Adipocyte (in vitro differentiated cells): ENCODE measurements at places on chromosomes 12 and 14.

DNA sequence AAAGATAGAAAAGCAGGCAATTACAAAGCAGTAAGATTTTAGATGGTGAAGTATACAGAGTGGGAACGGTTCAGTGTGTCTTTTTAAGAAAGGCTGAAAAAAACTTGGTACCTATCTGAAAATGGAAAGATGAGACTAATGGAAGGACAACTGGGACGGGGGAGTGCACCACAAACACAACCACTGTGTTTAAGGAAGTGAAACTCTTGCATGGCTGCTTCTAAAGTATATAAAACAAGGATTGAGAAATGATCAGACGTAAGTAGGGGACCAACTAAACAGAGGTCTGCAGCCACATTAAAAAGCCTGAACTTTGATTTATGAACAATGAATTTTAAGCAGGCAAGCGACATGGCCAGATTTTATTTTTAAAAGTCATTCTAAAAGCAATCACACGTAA, 328.6 kb downstream of the MDGA2 start:
- no peak for DNase-seq

DNA sequence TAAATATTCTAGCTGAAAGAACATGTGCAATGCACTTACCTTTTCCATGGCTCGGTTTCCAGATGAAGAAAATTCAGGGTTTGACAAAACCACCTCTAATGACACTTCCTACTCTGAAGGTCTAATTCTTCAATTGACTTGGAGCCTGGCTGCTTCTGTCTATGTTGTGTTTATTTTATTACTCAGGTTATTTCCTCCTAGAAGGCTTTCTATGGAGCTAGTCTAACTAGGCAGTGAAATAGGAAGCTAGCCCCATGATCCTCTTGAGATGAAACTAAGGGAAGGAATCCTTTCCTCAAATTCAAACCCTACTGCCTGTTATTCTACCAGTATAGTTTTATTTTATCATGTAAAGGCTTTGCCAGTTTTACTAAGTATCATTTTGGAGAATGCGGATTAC, 20.9 kb upstream of the IFNG-AS1 start:
- DNase-seq, result no peak

DNA sequence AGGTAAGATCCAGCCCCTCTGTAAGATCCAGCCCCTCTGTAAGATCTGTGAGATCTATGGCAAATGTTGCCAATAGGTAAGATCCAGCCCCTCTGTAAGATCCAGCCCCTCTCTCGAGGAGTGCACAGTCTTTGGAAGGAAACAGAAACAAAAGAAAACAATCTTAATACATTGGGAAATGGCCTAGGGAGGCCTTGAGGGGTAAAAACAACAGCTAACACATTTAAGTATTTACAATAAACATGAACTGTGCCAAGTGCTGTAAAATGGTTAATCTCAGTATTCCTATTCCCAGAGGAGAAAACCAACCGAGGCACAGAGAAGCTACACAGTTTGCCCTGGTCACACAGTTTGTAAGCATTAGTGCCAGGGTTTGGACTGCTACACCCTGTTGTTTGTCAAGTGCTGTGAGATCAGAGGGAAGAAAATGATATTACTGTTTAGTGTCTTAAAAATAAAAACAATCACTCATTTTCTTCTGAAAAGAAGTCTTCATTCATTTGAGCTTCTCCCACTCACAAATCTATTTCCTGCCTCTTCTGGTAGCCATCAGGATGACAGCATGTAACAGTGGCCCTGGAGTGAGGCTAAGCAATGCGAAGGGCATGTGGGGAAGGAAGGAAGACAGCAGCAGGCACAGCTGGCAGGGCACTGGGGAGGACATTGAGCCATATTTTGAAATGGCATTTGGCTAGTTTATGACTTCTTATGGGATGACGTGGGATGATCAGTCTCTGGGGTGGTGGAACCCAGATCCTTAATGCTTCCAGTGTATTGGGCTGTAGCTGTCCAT, 118.7 kb upstream of the PTPRQ start:
- DNase-seq, result peak; percentile 14

GRCh38 chr12:52206304-52207040, 14.7 kb upstream of the KRT80 start:
- no peak for DNase-seq
